Activated T-cell treated with anti-CD3 and anti-CD28 coated beads, Interleukin-2, amount 50 U/mL, for 72 hours (primary cell): ENCODE measurements at places on chromosomes 4 and X. TPM values are rescaled to one million over a fixed set of nuclear protein-coding genes. Genes with fewer than 3 reads are reported as not detected.

The ADH7 gene
- not detected for total RNA-seq

The TKTL1 gene
- total RNA-seq, result 0.65 TPM

The LDB2 gene
- not detected for total RNA-seq

The ADH6 gene
- total RNA-seq, result not detected

The BTC gene
- not detected for total RNA-seq

The MAGEB2 gene
- not detected for total RNA-seq

The FRG2 gene
- not detected for total RNA-seq

The MAOA gene
- total RNA-seq, result 13.2 TPM

The COL4A5 gene
- not detected for total RNA-seq

The GPR50 gene
- total RNA-seq, result not detected

The SLC4A4 gene
- 0.26 TPM for total RNA-seq

The CABS1 gene
- not detected for total RNA-seq

The STK32B gene
- not detected for total RNA-seq

The IL2 gene
- 19.1 TPM for total RNA-seq

The OCRL gene
- total RNA-seq, result 4.7 TPM

The CT45A1 gene
- total RNA-seq, result not detected

The ZDHHC15 gene
- total RNA-seq, result 0.82 TPM

The CXCL3 gene
- total RNA-seq, result not detected

The CNGA1 gene
- 0.32 TPM for total RNA-seq

The FGF16 gene
- not detected for total RNA-seq

The NFKB1 gene
- total RNA-seq, result 167 TPM

The P2RY8 gene
- total RNA-seq, result 40.1 TPM
